Breast epithelium (tissue), 4 donors: ENCODE measurements at places on chromosomes 4 and X.

GRCh38 chr4:87258677-87259076 lies 38.3 kb upstream of the KLHL8 start:
- DNase-seq = no peak

DNA sequence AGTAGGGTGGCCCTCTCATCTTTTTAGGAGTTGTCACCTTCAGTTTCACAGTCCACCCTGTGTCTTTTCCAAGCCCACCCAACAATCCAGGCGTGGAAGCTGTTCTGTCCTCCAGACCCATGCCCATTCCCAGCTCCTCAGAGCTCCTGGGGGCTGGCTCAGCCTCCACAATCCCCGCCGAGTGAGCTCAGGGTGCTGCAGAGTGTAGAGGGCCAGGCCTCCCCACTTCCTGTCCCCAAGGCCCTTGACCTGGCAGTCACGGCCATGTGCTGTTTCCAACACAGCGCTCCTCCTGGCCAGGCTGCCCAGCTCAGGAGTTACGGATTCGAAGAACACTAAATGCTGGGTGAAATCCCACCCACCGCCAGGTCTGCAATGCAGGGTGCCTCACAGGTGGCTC lies 31.8 kb downstream of the PDHA1 start:
- DNase-seq = no peak

DNA sequence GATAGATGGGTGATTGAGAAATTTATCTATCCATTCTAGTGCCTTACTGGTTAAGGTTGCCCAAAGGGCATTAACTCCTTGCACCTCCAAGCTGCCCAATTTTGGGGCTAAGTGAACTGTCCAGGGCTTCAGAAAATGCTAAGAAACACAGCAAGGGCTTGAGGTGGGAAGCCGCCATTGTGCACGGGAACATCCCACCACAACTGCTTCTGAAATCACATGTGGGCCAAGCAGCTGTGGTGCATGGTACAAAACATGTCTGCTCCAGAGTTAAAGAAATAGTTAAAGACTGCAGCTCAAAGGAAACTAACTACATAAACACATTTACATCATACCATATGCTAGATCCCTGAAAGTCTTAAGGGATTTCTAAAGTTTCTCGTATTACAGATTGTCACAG lies 144.3 kb upstream of the NDST3 start:
- no peak for DNase-seq

DNA sequence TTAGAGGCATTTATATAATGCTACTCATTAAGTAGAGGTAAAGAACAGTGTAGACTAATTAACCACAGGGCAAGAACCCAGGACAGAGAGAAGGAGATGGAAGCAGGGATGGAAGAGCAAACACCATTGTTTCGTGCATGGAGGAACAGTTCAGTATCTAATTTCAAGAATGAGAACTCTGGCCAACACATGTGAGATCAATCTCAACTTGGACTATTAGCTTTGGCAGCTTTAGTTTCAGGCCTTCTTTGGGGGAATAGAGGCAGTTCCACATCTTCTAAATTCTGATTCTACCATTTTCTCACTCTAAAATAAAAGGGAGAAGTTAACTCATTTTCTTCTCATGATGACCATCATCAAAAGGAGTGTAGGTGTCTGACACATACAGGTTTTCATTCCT lies 207.0 kb downstream of the LDB2 start:
- no peak for DNase-seq

DNA sequence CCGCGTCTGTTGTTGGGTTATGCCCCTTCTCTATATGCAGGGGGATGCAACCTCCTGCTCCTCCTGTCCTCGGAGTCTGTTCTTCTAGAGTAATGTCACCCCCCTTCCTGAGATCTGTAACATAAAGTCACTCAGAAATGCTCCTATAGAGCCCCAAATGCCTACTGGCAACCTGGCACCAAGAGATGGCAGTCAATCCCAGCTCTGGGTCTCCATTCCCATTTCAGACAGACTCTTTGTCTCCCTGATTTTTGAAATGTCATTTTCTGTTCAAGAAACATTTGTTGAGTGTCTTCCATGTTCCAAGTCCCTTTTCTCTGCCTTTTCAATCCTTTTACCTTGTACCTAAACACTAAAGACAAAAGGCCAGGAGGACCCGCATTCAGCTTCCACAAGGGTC lies 9.6 kb upstream of the PRDM8 start:
- no peak for DNase-seq

DNA sequence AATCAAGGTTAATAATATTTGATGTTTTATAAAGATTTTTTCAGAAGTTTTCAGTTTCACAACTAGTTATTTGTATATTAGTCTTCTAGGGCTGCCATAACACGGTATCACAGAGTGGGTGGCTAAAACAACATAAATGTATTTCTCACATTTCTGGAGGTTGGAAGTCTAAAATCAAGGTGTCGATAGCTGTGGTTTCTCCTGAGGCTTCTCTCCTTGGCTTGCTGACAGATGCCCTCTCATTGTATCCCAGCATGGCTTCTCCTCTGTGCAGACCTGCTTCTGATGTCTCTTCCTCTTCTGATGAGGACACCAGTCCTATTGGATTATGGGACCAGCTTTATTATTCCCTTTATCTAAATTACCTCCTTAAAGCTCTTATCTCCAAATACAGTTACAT lies 1456.6 kb downstream of the STIM2 start:
- no peak for DNase-seq

DNA sequence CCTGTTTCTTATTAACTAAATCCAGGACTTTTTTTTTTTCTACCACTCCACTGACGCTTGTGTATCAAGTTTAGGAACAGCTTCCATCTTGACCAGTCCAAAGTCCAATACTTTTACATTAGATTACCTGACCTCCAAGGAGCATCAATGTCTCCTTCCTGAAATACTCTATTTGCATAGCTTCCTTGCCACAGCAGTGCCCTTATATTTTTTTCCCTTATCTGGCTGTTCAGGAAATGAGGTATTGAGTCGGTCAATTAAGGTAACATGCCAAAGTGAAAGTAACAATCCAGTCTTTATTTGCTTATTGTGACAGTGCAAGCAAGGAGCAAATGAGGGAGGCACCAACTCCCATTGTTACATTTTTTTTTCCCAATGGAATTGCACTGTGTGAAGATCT lies 730.8 kb upstream of the NDST4 start:
- no peak for DNase-seq

- DNase-seq = no peak
These were observed at the start of gene TLR3 for GRCh38 chr4:186068581-186069348. Gene TLR3 (plus strand): TSS chr4:186069156. CDS start chr4:186076620, 7,464 bp downstream.
